ENCODE measurements at places on chromosomes 7 and 10.

- DNase-seq, result no peak
Measured at GRCh38 chr10:132306864-132307751, 642 bp downstream of the STK32C start.

DNA sequence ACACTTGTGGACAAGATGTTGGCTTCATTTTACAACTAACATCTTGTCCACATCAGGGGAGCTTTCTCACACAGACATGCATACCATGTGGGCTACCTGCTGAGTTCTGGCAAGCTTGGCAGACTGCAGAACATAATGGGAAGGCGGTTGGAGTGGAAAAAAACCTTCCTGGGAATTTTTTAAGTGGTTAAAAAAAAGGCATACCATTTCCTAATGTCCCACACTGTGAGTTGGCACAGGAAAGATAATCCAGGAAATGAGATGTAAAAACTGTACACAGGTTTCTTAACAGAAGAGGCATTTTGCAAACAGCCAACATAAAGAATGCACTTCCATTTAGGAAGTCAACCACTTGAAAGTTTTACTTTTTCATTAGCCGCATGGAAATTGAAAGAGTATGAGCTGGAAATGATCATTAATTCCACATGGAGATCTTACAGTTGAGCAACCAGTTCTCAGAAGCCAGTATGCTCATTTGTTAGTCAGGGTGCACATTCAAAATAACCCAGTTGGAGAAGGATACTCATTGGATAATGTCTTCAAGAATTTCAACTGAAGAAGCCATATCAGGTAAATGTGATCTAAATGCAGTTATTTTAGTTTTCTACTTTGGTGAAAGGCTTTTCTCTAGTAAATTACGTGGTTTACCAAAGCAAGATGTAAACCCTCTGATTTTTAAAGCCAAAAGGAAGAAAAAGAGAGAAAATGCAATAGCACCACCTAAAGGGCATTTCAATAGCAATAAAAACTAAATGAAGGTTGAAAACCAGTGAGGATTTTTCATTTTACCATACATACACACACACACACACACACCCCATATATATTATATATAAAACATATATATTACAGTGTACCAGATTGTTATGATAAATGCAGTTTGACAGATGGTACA, 194.0 kb downstream of the TAX1BP1 start:
- DNase-seq, result no peak

GRCh38 chr7:156240532-156240931, 400.0 kb upstream of the RNF32 start:
- DNase-seq, result no peak

GRCh38 chr7:36686499-36686898, 37.8 kb downstream of the AOAH start:
- no peak for DNase-seq

GRCh38 chr7:100008525-100008924, 6.9 kb upstream of the ZKSCAN1 start:
- no peak for DNase-seq

DNA sequence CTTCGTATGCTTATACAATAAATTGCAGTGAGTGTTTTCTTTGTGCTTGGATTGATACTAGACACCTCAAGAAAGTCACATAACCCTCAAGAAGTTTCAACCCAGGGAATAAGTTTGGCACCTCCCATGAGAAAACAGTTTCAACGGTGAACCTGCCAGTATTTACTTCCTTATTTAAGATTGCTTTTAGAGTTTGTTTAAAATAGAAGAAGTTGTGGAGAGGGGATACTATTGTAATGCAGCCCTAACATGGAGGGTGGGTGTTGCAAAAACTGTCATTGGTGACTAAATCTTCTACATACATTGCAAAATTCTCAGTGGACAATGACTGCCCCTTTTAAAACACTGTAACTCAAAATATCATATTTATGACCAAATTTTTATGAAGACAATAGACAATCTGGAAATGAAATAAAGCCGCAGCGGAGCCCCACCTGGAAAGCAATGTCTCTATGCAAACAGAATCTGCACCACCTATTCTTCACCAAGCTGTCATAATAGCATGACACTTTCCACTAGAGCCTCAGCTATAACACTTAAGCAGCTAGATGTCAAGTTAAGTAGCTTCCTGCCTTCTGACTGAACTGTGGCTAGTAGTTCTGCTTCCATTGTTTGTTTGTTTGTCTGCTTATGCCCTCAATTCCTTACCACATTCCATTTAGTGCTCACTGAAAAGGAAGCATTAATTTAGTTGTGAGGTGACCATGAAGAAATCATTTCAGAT, 98.2 kb downstream of the MDFIC start:
- no peak for DNase-seq

DNA sequence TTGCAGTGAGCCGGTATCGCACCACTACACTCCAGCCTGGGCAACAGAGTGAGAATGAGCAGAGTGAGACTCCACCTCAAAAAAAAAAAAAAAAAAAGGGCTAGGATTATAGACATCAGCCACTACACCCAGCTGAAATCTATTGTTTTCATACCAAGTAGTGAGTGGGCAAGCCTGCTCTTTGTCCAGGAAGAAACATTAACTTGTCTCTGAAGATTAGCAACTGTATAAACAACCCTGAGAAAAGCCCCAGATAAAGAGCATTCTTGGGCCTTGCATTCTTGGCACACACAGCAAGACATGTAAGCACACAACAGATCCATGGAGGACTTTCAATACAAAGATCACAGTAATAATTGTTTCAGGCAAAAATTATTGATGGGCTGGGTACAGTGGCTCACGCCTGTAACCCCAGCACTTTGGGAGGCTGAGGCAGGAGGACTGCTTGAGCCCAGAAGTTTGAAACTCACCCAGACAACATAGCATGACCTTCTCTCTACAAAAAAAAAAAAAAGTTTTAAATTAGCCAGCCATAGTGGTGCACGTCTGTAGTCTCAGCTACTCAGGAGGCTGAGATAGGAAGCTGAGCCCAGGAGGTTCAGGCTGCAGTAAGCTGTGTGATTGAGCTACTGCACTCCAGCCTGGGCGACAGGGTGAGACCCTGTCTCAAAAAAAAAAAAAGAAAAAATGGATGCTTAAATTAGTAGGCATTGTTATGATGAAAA, 4.4 kb downstream of the PSPH start:
- DNase-seq, result no peak

DNA sequence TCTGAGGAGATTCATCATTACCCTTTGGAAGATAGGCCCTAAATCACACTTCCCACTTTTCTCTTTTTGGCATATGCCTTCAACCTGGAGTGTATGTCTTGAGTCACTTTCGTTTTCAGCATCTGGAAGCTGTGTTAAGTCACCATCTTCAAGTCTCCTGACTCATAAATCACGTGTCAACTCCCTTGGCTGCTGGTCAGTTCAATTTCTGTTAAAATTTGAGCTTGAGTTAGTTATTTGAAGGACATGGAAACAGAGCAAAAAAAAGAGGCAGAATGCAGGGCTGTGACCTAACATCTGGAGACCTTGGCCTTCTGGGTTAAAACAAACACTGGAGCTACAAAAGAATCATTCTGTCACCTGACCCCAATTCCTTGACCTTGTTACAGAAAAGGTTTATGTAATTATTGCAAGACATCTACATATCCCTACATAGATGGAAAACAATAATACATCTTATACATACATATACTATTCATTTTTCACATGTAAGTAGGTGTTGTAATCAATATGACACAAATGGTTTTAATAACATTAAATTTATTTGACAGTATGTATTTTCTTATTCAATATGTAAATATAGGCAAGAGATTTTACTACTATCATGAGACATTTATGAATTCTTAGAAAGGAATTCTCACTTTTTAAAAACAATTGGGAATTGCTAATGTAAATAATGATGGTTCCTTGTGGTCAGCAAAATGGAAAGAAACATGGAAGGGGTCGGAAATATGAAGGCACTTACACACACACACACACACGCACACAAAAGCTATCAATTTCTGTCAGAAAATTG, 169.7 kb upstream of the PHYHIPL start:
- no peak for DNase-seq

- DNase-seq, result no peak
Measured at GRCh38 chr10:111344804-111345203, 268.0 kb downstream of the ADRA2A start.

DNA sequence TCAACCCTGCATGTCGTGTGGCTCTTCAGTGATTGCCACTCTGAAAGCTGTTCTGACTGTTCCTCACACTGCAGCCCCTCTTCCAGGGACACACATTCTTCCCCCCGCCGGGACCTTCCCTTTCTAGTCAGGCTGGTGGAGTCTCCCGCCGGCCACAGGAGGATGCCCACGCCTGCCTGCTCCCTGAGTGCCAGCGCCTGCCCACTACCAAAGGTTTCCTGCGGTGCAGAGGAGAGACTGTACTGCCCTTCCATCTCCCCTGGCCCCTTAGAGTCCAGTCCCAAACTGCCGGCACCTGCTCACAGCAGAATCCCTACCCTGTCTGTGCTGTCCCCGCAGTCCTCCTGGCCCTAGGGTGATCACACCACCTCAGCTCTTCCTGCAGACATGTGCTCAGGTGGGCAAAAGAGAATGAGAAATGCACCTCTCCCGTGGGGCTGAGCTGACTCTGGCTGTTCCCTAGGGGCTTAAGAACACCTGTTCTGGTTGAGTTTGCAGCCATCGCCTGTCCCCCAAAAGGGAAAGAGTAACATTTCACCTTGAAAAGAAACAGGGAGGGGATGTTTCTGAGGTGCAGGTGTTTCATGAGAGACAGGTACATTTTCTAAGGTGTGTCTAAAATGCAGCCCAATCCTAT, 1.4 kb downstream of the PODXL start:
- DNase-seq, result no peak

GRCh38 chr7:128855559-128855958, 7.1 kb upstream of the ATP6V1F start:
- no peak for DNase-seq

- no peak for DNase-seq
Measured at GRCh38 chr10:3787016-3787400, 2.0 kb upstream of the KLF6 start.

DNA sequence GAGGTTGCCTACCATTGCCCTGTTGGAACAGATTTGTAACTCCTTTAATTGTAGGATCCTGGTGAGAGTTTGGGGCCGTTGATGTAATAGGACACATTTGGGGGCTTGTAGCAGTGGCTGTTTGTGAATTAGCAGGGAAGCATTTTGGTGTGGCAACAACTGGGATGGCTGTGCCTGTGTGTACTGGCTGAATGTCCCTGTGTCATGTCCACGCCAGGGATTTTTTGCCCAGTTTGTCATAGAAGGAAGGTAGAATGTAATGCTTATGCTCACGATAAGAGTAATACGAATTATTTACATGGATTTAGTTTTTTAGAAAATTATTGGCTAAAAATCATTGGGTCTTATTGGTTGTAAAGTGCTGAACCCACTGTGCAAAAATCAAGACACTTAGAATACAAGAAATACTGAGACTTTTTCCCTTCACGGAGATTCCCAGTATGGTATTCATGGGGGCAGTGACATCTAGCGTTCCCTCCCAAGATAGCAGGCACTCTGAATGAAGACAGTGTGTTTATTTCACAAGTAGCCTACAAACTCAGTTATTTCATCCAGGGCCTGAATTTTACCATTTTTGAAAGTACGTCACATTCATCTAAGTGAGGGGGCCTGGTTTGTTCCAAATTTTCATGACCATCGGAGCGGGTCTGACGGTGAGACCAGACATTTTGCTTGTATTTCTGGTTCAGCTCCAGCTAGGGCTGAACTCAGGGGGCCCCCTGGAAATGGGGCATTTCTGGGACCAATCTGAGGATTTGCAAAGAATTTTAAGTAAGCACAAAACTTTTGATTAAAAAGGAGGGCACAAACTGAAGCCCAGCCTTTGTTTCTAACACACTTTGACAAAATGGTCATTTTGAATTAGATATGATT, 74.7 kb downstream of the CACNB2 start:
- no peak for DNase-seq

GRCh38 chr10:70250961-70251680, 17.9 kb upstream of the PPA1 start:
- DNase-seq, result no peak

DNA sequence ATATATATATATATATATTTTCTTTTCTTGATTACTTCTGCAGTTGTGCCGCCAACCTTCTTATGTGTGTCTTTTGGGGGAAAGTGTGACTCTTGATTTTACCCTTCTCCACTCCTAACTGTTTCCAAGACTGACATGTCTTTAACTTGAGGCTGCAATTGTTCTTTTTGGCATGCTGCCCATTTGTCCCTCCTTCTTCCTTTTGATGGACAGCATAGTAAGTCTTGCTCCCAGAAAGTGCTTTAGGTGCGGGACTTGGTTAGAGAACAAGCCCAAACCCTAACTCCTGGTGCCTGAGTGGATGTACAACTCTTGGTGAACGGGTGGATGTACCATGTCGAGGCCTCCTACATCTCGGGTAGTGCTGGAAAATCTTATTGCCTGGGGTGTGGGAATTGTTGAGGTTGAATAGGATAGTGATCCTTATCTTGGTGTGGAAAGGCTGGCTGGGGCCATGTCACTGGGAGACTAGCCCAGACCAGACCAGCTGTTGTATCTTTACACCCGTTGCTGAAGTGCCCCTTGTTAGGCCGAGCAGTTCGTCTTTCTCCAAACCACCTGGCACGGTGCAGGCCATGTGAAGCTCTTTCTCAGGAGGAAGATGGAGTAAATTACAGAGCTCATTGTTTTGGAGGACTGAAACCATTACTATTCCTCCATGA, 16.3 kb downstream of the TCF7L2 start:
- DNase-seq, result no peak

DNA sequence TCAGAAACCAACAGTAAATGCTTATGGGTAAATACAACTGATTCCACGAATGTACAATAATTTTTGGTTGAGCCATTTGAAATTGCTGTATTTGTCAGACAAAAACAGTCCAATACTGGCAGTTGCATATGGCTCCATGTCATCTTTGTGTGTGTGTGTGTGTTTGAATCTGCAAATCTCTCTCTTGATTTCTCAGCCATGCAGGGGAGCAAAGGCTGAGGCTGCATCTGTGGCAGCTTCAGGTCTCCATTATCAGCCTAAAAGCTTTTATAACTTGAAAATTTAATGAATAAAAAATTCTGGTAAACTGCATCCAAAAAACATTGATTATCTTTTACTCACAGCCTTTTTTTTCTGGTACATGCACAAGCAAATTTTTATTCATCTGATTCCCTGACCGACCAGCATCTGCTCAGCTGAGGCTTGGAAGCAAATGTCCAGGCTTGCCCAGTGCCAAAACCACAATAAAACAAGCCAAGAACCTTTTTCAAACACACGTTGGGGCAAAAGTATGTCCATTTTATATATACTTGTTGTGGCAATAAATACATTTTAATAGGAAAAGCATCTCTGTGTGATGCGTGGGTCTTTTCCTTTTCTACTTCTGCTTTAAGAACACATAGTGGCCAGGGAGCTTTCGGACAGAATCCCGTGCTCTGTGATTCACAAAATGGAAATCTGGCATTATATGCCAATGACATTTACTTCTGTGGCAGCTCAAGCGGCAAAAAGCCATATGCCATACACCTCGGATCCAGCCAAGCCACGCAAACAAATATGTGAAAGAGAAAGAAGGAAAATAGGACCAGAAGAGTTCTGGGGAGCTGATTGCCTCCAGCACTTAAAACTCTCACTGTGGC, 275.6 kb upstream of the AOAH start:
- DNase-seq, result no peak

Data from NCI-H1436 treated with DMSO at 0.1 percent for 48 hours (cell line).